ENCODE measurements at places on chromosomes 1 and 21.

- DNase-seq: peak; percentile 45
These were observed 183.3 kb upstream of the TMEM51 start for GRCh38 chr1:14970115-14970798.

DNA sequence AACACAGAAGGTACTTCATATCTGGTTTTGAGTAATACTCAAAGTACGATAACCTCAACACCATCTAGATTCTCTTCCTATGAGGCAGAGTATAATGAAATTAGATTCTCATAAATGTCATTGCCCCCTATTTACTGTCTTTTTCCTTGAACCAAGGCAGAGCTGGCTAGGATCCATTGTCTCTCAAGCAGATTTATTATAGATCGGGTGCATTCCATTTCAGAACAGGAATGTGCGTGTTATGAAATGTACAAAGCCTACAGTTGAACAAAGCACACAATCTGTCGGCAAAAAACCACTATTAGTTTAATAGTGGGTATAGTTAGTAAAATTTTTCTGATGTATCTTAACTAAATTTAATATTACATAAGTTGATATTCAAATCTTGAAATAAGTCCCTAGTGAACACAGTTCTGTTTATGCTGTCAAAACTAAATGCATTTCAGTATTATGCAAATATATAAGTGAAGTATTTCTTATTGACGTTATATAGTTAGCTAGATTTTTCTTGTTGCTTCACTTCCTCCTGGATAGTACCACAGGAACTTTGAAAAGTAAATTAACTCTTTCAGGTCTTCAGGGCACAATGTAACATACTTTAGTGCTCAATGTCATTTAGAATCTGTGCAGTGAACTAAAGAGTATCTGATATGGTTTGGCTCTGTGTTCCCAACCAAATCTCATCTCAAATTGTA is 92.1 kb downstream of the DDAH1 start:
- no peak for DNase-seq

DNA sequence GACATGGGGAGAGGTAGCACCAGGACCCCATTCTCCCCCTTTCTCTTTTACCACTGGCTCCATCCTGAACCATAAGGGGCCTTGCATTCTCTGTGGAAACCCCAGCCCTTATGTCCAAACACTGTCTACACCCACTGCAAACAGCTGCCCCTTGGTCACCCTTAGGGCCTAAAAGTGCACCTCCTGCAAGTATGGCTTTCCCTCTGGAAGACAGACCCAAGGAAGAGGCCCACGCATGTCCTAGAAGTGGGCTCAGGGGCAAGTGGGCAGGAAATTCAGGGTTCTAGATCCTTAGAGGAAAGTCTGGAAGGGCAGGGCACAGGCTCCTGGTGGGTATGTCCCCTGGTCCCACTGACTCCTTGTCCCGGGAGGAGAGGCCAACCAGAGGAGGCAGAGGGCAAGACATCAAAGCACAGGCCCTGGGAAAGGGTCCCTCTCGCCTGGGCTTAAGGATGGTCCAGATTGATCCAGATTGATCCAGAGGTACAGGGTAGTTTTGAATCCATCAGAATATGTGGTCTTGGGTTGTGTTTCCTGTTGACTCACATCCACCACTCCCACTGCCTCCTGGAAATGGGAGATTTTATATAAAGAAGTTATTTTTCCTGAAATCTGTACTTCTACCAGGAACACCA is 150.9 kb downstream of the GRIK3 start:
- no peak for DNase-seq

- no peak for DNase-seq
These were observed 12.5 kb downstream of the MX1 start for GRCh38 chr21:41438425-41439113.

- DNase-seq: no peak
These were observed 1.5 kb downstream of the CCN1 start for GRCh38 chr1:85581802-85582686.

- DNase-seq: no peak
These were observed 1.1 kb downstream of the THRAP3 start for GRCh38 chr1:36225283-36225899.

DNA sequence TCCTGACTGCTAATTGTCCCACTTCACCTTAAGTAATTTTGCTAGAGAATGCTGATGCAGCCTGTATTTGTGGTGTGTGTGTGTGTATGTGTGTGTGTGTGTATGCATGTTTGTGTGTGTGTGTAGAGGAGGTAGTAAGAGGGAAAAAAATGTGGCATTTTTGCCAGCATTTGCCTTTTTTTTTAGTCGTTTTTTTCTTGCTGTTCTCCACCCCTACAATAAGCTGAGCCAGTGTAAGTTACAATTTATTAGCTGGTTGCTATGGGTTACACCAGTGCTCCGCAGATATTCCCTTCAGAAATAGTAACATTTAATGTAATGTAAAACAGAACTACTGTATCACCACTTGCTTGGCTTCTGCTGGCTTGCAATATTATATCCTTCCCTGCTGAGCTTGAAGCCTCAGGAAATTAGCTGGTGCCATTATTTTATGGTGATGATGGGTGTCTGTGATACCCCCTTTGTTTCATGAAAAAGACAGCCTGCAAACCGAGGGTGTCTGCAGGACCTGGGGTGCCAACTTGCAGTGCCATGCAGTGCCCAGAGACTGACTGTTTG is 23.4 kb upstream of the IGSF3 start:
- no peak for DNase-seq

GRCh38 chr1:70327306-70328076 is 27.0 kb downstream of the ANKRD13C start:
- DNase-seq: no peak

All from iPS DF 19.7 (cell line).